MG63 (cell line): ENCODE measurements at places on chromosomes 5 and 9. TPM values are rescaled to one million over a fixed set of nuclear protein-coding genes. Genes with fewer than 3 reads are reported as not detected.

- DNase-seq: no peak
Measured at GRCh38 chr5:129002527-129002842, 37.2 kb downstream of the SLC27A6 start.

NR5A1 gene
- not detected in 2 replicates for total RNA-seq

RNF208 gene
- not detected in 2 replicates for total RNA-seq

- no peak for DNase-seq
Measured at GRCh38 chr9:25917731-25918362, 239.6 kb upstream of the TUSC1 start.

SPATA31C1 gene
- total RNA-seq: not detected in 2 replicates

DNA sequence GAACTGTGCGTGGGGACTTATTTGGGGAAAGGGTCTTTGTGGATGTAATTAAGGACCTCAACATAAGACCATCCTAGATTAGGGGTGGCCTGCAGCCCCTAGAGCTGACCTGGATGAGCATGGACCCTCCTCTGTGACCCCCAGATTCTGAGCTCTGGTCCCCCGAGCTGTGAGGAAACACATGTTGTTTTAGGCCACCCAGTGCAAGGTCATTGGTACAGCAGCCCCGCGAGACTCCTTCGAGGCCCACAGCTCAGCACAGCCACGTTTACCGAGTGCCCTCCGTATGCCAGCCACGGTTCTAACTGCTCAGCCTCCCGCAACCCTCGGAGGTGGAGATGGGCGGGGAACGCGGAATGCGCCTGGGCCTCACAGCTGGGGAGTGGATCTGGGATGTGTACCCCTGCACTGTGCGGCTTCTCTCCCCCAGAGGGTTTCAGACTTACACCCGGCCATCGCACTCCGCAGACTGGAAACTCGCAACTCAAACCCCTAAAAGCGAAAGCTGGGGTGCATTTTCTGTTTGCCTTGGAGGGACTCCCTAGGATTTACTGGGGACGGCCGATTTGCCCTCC lies 4.5 kb upstream of the GPSM1 start:
- no peak for DNase-seq

DNA sequence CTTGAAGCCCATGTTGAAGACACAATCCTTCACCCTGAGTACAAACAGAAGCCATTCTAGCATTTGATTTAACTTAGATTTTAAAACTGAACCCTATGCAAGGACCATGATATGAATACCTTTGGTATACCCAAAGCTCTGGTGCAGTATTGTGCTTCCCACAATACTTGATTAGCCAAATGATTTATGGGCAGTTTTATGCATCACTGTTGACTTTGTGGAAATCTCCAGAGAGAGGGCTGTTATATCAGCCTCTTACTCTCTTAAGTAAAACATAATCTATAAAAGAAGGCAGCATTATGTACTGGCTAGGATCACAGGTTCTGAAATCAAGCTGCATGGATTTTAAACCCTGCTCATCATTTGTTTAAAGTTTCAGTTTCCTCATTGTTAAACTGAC lies 762.8 kb downstream of the EFNA5 start:
- no peak for DNase-seq

DNA sequence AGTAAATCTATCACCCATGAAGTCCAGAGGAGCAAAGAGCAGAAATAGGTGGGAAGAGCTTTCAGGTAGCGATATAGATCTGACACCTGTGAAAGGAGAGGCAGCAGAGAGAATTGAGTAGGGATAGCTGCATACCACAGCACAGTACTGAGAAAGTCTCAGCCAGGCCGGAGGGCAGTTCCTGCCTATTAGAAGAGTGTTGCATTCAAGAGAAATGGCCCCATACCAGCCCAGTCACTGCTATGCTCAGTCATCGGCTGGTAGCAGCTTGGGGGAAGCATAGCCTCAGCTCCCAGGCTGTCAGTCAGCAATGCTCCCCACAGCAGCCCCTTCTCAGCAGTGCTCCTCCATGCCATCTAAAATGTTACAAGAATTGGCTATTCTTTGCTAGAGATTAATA lies 285.1 kb upstream of the CDH6 start:
- no peak for DNase-seq

DNA sequence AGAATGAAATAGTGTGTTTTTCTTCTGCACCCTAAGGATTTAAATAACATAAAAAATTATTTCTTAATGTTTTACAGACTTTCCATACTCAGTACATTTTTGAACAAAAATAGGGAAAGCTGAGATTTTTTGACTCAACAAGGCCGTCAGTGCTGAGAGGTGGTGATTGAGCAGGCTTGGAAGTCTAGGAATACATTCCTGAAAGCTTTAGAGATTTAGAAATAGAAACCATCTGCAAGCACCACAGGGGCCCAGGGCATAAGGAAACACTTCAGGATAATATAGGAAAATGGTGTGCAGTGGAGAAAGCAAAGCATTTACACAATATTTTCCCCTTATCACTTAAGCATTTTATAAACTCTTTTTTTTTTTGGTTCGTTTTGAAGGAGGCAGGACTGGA lies 5.2 kb downstream of the BASP1 start:
- DNase-seq: no peak

GABRA1 gene
- not detected in 2 replicates for total RNA-seq

SARDH gene
- 0.66 TPM in 1 of 2 replicates, not detected in the other for total RNA-seq

GRCh38 chr5:9324348-9325077 lies 221.4 kb downstream of the SEMA5A start:
- DNase-seq: no peak

LTC4S gene
- 1.7 TPM in 1 of 2 replicates, not detected in the other for total RNA-seq

SLC34A1 gene
- total RNA-seq: not detected in 2 replicates

GRCh38 chr5:132017738-132018625 lies 6.5 kb upstream of the ACSL6 start:
- no peak for DNase-seq

ENC1 gene
- 14.5 and 35.0 TPM in 2 replicates for total RNA-seq

DNA sequence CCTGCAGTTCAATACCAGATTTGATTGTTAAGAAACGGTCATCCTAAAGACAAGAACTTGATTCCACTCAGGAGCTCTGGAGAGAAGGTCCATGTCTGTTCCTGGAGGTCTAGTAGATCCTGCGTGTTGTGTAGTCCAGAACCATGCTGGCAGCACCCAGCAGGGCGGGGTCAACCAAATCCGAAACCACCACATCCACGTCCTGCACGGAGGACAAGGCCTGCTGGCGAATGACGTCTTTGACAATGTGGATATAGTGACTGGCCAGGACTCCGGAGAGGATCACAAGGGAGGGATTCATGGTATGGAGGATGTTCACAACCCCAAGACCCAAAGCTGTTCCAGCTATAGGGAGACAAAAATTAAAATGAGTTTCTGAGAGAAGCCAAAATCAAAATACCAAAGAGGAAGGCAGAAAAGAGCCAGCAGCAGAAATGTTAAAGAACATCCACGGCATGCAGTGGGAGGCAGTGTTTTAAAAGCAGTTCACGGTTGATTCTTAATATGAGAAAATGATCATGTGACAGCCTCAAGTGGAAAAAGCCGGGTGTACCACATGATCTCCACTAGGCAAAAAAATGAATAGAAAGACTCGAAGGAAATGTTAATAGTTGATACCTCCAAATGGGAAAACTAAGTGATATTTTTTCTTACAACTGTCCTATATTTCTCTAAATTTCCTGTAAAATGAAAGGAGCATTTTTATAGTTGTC lies 26.7 kb downstream of the CLTA start:
- no peak for DNase-seq

DNA sequence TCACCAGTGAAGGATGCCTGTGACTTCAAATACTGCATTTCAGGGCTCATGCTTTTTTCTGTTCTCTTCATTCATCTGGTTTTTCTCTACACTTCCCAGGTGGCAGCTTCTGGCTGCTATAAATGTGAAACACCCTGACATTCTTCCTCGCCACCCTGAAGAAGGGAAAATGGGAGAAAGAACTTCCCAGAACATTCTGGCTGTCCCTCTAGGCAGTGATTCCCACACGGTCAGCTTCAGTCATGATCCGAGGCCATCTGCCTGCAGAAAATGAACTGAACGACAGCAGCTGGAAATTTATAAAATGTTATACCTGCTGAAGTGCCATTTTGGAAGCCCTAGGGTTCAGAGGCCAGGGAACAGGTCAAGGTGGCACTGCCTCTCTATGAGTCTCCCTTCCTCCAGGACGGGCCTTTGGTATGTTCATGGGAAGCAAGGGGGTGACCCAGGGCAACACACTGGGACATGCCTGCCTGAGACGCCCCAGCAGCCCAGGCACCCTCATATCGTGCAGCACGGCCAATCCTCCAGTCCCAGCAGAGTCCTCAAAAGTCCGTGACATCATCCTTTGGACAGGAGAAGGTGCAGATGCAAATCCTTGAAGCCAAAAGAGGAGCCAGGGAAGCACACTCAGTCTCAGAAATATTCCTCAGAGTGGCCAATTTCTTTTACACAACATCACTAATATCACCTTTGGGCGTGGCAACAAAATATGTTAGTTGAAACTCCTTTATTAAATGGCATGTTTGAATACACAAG lies 107.1 kb downstream of the SEMA5A start:
- no peak for DNase-seq

QRFP gene
- not detected in 2 replicates for total RNA-seq

GRCh38 chr5:101112645-101113044 lies 209.6 kb upstream of the ST8SIA4 start:
- DNase-seq: no peak

IL4 gene
- not detected in 2 replicates for total RNA-seq

DNA sequence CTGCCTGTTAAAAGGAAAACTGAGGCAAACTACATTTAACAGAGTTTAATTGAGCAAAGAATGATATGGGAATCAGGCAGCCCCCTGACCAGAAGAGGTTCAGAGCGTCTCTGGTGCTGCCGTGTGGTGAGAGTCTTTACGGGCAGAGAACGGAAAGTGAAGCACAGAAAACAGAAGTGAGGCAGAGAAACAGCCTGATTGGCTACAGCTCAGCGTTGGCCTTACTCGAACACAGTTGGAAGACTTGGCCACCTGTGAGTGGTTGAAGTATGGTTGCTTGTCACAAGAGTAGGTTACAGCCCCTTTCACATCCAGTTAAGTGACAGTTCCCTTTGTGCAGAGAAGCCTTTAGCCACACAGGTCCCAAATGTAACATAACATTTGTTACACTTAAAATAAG lies 16.9 kb upstream of the FBP1 start:
- no peak for DNase-seq

TAF1L gene
- not detected in 2 replicates for total RNA-seq

C9 gene
- not detected in 2 replicates for total RNA-seq

DNA sequence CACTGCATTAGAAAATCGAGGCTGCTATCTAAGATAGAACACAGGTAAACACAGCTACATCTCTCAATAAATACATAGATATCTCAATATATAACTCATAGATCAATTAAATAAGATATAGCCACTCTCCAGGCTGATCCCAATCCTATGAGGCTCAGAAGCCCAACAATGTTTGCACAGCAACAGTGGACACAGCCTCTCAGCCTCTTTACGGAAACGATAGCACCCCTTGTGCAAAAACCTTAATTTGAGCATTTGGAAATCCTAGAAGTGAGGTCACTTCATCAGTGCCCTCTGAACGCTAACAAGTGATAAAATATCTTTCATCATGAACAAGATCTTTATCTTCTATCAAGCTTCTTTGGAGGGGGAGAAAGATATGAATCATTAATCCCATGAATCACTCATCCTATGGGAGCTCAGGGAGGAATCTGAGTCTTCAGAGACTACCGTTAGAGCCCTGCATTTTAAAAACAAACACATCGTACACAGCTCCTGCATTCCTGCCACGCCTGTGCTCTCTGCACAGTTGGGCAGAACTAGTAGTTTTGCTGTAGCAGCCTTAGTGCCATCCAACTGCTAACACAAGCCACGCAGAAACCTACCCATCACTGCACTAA lies 71.4 kb downstream of the MED27 start:
- DNase-seq: peak; percentile 43

DNA sequence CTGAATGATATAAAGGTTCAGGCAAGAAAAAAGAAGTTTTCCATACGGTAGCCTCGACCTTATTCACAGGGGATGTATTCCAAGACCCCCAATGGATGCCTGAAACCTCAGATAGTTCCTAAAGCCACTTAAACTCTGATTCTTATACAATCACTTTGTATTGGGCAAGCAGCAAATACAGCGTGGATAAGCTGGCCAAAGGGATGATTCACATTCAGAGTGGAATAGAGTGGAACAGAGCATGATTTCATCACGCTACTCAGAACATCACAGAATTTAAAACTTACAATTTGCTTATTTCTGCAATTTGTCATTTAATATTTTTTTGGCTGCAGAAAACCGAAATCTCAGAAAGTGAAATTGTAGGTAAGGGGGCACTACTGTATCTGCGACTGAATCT lies 40.5 kb upstream of the CDH18 start:
- DNase-seq: peak; percentile 11

DNA sequence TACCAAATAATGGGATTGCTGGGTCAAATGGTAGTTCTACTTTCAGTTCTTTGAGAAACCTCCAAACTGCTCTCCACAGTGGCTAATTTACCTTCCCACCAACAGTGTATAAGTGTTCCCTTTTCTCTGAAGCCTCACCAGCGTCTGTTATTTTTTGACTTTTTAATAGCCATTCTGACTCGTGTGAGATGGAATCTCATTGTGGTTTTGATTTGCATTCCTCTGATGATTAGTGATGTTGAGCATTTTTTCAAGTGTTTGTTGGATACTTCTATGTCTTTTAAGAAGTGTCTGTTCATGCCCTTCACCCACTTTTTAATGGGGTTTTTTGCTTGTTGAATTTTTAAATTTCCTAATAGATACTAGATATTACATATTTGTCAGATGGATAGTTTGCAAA lies 28.4 kb upstream of the SUSD1 start:
- DNase-seq: no peak

MLLT3 gene
- total RNA-seq: 50.7 and 69.9 TPM in 2 replicates

HRH2 gene
- total RNA-seq: not detected in 2 replicates

DNA sequence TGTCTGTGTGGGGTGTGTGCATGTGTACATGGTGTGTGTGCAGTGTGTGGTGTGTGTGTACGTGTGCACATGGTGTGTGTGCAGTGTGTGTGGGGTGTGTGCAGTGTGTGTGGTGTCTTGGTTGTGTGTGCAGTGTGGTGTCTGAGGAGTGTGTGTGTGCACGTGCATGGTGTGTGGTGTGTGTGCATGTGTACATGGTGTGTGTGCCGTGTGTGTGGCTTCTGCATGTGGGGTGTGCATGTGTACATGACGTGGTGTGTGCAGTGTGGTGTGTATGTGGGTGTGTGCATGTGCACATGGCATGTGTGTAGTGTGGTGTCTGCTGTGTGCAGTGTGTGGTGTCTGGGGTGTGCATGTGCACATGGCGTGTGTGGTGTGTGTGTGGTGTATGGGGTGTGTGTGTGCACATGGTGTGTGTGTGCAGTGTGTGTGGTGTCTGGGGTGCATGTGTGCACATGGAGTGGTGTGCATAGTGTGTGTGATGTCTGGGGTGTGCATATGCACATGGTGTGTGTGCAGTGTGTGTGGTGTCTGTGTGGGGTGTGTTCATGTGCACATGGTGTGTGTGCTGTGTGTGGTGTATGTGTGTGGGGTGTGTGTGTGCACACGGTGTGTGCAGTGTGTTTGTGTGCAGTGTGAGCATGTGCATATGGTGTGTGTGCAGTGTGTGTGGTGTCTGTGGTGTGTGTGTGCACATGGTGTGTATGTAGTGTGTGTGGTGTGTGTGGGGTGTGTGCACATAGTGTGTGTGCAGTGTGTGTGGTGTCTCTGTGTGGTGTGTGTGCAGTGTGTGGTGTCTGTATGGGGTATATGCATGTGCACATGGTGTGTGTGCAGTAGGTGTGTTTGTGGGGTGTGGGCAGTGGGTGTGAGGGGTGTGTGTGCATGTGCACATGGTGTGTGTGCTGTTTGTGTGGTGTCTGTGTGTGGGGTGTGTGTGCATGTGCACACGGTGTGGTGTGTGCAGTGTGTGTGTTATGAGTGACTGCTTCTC lies 40.6 kb upstream of the ZNG1F start:
- DNase-seq: no peak
